ENCODE measurements at places on chromosomes 4 and X. TPM values are rescaled to one million over a fixed set of nuclear protein-coding genes. Genes with fewer than 3 reads are reported as not detected.

The SMC1A gene
- total RNA-seq: 11.7 TPM

The ADH6 gene
- total RNA-seq: not detected

The DUX4 gene
- not detected for total RNA-seq

The NHSL2 gene
- total RNA-seq: 0.07 TPM

The TBC1D25 gene
- total RNA-seq: 1.6 TPM

The PWWP3B gene
- total RNA-seq: not detected

All from Caki2 (cell line).